ENCODE measurements at places on chromosomes 2 and 18.

- no peak for DNase-seq
Observed at GRCh38 chr2:130381145-130381544, 25.3 kb downstream of the PTPN18 start.

DNA sequence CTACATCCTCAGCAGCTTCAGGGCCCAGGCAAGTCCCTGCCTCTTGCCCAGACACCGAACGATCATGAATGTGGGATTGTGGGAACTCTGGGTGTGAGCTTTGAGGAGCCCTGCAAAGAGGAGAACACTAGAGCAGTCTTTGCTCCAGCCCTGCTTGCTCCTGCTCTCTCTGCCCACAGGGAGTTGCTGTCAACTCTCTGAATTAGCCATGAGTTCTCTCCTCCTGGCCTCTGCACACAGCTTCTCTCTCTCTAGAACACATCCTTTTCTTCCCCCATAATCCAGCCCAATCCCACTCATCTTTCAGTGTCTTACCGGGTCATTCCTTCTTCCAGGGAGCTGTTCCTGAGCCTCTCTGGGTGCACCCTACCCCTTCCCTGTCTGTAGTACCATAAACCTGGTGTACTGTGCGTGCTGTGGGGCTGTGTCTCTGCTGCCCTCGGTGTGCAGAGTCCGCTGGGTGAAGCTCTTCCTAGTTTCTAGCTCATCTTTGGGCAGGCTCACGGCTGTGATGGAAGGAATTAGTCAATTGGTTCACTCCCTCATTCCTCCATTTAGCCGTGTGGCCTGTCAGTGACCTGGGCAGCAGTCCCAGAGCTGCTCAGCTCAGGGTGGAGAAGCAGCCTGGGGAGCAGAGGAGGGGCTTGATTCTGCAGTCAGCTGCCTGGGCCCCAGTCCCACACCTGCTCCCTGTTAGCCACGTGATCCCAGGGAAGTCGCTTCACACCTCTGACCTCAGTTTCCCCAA, 132.9 kb upstream of the HDAC4 start:
- DNase-seq: no peak

- DNase-seq: no peak
Observed at GRCh38 chr18:35571138-35571537, 10.4 kb upstream of the GALNT1 start.

GRCh38 chr2:137658433-137658832, 305.8 kb upstream of the HNMT start:
- DNase-seq: no peak

DNA sequence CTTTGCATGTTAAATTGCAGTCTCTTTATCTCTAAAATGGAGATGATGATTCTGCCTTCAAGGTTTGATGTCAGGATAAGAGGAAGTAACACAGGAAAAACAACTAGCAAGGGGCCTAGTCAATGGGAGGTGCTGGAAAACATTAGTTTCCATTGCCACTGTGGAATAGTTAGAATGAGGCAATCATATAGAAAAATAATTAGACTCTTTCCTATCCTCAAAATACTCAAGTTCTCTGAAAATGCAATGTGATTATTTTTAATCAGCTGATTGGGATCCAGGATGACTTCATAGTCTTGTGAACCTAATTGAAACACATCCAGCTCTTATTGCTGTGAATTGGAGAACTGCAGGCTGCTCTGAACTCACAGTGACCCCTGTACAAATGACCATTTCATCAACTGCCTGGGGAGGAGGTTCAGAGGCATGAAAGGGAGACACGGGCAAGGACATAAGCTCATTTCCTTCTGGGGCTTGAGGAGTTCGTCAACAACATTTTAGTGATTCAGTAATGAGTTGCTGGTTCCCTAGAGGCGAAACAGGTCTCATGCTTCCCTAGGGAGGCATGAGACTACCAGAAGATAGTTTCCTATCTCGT, 422.5 kb downstream of the LPIN1 start:
- no peak for DNase-seq

GRCh38 chr2:90069290-90069894, 1377.9 kb downstream of the RPIA start:
- no peak for DNase-seq

DNA sequence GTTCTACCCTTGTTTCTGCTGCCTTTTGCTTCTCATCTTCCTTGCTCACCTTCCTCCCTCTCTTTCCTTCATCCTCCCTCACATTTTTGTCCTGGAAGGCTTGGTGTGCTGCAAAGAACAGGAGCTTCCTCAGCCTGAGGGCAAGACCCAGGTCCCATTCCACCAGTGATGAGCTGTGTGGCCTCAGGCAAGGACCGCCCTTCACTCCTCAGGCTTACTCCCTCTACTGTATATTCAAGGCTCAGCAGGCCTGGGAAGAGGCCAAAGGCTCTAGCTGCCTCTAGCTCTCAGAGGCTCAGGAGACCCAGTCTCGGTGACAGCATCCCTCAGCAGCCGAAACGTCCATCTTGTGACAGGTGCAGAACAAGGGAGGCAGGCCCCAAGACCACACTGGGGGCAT, 97.5 kb downstream of the MRO start:
- no peak for DNase-seq

DNA sequence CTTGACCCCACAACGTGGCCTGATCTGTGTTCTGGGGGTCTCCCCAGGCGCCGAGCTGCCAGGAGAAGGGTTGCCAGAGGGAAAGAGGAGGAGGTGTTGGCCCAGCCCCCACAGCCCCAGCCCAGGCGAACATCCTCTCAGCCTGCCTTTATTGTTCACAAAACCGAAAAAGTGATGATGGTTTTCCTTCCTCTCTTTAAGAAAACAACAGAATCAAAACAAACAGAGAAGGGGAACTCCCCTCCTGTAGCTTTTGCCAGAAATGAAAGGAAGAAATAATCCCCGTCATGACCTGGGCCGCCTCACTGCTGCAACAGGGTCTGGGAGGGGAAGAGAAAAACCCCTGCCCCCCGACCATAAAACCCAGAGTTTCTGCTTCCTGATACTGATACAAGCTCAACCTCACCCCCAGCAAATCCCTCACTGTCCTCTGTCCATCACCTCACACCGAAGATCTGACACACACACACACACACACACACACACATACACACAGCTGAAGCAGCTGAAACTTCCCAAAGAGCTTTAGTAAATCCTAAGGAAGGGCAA, 52.0 kb downstream of the ZFP36L2 start:
- DNase-seq: peak; percentile 83

Measured in activated T-cell treated with anti-CD3 and anti-CD28 coated beads, Interleukin-2, amount 50 U/mL, for 24 hours (primary cell).